ENCODE measurements at places on chromosomes 5 and 9.

GRCh38 chr5:97111616-97112015, 30.8 kb downstream of the LIX1 start:
- no peak for DNase-seq

DNA sequence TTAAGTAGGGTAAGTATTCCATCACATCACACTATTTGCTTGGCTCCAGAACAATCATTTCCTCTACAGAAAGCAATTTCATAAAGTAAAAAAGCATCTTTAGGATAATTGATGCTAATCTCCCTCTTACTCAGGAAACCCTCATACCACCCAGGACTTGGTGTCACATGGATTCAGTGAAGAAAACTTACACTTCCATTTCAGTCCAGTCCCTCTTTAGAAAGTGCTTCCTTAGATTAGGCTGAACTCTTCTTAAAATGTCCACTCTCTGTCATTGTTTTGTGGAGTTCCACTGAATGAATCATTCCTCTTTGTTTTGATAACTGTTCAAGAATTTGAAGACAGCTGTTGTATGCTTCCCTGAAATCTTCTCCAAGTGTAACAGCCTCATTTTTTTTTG, 144.0 kb upstream of the ZNF462 start:
- DNase-seq = no peak

DNA sequence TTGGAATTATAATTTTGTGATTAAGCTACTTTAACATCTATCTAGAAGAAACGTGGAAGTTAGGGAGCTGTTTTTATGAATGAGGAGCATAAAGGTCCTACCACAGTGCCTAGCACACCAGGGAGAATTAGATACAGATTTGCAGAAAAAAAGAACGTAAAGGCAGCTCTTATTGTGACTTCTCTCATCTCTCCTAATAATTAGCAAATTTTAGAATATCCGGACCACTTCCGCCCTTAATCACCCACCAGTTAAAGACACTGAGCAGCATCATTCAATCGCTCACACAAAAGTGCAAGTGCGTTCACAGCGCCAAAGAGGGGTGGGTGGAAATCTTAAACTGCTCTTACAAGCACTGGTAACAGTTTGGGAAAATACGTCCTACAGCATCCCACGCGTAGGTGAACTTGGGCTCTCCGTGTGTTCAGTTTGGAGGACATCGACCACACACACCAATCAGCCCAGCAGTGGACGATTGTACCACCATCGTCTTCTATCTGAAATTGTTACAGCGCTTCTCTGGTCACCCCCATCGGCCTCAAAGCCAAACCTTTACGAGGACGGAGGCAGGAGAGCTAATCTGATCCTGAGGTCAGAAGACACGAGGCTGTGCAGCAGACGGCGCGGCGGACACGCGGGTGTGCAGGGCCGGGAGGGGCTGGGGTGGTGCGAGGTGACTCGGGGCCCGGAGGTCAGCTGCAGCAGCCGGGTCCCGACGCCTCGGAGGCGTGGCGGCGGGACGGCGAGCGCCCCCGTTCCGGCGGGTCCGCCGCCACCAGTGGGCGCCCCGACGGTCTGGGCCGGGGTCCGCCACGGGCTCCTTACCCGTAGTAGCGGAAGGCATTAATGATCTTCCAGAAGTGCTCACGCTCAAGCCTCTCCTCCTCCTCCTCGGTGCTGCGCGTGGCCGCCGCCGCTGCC, 646 bp downstream of the CARNMT1 start:
- no peak for DNase-seq

DNA sequence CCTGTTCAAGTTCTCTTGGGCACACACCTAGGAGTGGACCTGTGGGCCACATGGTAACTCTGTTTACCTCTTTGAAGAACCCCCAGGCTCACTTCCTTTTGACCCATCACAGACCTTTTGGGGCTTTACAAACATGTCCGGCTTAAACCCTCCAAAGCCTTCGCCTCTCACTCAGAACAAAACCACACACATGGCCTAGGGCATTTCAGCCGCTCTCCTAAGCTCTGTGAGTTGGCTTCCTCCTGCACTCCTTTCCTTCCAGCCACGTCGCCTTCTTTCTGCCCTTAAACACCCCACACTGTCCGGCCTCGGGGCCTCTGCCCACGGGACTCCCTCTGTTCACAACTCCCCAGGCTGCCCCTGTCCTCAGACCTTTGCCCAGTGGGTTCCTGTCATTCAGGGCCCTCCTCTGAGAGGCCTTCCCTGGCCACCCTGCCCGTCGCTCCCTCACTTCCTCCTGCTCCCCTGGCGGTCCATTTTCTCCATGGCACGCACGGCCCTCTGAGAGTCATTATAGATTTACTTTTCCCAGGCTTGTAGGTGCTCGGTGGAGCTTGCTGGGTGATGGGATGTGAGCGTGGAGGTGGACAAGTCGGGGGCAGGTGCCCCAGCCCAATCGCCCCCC, 1.9 kb downstream of the DOK3 start:
- no peak for DNase-seq

- DNase-seq = no peak
Observed at GRCh38 chr5:143243103-143243502, 160.4 kb downstream of the NR3C1 start.

GRCh38 chr5:63125862-63126261, 547.2 kb downstream of the LRRC70 start:
- peak; percentile 23 for DNase-seq

- no peak for DNase-seq
Observed at GRCh38 chr9:32550150-32550561, 2.0 kb upstream of the SMIM27 start.

- DNase-seq = peak; percentile 76
Observed at GRCh38 chr5:93622240-93622885, 39.3 kb downstream of the NR2F1 start.

DNA sequence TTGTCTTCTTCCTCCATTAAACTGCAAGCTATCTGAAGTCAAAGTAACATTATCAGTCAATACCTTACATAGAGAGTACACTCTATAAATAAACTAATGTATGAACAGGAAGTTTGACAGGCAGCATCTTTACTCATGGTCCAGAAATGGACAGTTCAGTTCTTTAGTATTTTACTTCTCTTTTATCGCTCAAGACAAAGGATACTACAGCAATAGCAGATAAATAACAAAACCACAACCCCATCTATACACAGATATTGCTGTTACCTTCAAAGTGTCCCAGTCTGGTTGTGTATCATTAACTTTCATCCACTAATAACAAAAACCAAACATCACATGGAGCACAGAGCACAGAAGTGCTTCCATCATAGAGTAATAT, 46.4 kb downstream of the SEMA5A start:
- no peak for DNase-seq

DNA sequence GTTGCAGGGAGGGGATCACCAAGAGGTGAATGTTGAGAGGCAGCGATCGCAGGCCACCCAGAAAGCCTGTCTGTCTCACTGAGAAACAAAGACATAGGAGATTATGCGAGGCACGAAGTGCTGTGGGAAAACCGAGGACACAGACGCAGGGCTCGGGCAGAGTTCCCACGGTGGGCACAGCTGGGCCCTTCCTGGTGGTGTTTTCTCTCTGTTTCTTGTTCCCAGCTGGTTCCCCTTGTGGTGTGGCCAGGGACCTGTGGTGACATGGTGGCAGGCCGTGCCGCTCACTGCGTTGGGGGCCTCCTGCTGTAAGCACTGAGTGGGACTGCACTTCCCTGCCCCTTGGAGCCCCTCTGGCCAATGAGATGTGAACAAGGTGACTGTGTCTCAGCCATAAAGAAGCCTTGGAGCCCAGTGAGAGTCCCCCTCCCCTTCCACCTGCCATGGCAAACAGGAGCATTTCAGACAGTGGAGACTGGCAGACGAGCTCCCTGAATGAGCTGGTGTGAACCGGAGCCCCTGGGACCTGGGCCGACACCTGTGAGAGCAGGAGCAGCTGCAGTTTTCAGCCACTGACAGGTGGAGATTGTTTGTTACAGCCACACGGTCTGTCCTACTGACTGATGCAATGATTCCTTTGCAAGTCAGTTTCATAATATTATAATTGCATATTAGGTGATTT, 13.2 kb upstream of the IRX4 start:
- DNase-seq = peak; percentile 30

DNA sequence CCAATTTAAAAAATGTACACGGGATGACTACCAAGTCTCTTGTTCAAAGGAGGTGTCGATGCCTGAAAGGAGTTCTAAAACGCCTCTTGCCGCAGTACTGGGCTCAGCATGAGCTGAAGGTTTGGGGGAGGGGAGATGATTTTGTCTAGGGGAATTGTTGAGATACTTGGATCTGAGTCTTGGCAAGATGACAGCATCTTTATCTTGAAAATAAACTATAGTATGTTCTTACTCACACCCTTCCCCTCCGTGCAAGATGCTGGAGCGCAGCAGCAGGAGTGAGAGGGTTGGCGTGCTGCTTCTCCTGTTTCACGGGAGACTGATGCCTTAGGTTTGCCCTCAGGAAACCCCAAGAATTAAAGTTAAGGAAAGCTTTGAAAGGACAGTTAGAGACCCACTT, 47.3 kb downstream of the FAM78A start:
- no peak for DNase-seq

Measured in retina (tissue), 1 donor.